ENCODE measurements at places on chromosomes 3 and 15.

- no peak for DNase-seq
These were observed 513.1 kb upstream of the CBLB start for GRCh38 chr3:106381939-106382335.

- no peak for DNase-seq
These were observed 9.9 kb downstream of the KY start for GRCh38 chr3:134640872-134641470.

DNA sequence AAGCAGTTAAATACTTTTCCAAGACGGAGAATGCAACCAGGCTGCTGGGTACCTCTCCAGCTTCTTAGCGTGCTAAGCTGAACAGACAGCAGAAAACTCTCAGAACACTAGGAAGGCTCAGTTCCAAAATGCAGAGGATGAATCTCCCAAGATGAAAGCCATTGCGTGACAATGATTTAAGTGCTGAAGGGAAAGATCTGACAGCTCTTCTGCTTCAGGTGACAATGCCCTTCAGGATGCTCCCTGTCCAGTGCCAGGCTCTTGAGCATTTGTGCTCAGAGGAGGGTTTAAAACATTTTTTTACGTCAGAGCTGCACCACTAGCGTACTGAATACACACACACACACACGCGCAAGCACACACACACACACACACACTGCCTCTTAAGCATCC, 26.3 kb downstream of the ARHGEF3 start:
- no peak for DNase-seq

GRCh38 chr15:77544162-77544561, 88.5 kb downstream of the LINGO1 start:
- no peak for DNase-seq

DNA sequence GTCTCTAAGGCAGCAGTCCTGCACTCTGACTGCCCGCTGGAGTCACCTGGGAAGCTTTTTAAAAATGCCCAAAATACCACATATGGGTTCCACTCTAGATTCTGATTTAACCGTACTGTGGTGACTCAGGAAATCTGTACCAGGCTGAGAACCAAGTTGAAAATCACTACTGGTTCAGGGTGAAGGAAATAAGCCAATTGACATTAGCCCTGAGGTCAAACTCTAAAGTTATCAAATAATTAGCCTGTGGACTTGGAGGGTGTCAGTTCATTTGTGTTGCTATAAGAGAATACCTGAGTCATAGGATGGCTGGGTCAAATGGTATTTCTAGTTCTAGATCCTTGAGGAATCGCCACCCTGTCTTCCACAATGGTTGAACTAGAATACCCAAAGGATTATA, 321.7 kb upstream of the ROPN1 start:
- no peak for DNase-seq
